ENCODE measurements at places on chromosomes 5 and 9.

- DNase-seq: no peak
Measured at GRCh38 chr5:176776916-176777315, 33.4 kb upstream of the UNC5A start.

DNA sequence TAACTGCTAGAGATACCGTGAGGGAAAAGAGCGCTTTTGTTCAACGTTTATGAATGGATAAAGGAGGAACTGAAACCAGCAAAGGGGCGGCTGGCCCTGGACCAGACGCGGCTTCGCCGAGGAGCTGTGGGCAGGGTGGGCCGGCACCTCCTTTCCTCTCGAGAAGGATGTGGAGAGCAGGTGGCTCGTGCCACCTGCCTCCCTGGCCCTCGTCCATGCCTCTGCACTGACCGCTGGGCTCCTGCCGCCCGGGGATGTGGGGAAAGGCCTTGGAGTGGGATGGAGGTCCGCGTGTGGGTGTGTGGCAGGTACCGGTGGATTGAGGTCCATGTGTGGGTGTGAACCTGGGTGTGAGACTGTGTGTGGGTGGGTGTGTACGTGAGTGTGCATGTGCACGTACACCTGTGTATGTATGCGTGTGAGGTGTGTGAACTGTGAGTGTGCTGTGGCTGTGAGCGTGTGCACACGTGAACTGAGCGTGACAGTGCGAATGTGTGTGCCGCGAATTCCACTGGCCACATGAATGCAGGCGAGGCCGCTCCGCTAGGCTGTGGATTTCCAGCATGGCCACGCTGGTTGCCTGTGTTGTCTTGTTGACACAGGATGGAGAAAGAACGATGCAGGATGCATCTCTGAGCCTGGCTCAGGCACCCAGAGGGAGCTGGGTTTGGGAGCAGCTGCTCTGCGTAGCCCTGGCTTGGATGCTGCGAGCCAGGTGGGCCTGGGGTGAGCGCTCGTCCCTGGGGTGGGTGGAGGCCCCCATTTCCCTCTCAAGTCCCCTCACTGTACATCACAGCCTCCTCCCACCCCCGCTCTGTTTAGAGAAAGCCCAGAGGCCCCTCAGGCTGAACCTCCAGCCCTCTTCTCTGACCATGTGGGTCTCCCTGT is 4.4 kb upstream of the CEP72 start:
- no peak for DNase-seq

DNA sequence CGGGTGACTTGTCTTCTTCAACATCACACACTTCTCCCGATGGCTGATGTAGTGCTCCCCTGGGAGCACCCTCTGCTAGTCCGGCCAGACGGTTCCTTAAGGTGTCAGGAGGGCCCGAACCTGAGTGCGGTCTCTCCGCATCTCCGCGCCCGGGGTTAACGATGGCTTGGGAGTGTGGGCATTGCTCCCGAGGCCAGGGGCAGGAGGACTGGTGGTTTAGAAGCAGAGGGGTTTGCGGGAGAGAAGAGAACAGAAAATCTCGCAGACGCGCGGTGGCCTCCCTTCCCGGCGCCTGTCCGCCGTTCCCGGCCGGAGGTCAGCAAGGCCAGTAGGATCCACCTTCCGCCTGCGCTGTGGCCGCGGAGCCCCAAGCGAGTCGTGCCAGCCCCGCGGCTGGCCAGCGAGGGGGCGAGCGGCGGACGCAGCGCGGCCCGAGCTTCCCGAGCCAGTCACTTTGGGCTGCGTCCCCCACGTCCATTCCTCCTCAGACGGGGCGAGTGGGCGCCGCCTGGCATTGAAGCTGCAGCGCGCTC is 700 bp downstream of the CDO1 start:
- DNase-seq: no peak

DNA sequence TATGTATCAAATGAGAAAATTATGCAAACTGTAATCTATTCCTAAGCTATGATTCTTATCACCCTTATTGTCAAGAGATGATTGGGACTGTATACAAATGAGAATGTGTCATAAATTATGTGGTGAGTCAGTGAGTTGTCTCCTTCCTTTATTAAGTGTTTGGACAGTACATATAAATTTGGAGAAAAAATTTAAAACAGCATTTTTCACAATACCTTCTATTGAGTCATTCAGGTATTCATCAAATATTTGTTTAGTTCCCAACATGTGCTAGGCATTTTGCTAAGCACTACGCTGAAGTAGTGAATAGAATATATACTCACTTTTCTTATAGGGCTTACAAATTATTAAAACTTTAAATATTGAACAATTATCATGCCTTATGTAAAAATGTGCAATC is 36.3 kb upstream of the PTPRD start:
- DNase-seq: no peak

DNA sequence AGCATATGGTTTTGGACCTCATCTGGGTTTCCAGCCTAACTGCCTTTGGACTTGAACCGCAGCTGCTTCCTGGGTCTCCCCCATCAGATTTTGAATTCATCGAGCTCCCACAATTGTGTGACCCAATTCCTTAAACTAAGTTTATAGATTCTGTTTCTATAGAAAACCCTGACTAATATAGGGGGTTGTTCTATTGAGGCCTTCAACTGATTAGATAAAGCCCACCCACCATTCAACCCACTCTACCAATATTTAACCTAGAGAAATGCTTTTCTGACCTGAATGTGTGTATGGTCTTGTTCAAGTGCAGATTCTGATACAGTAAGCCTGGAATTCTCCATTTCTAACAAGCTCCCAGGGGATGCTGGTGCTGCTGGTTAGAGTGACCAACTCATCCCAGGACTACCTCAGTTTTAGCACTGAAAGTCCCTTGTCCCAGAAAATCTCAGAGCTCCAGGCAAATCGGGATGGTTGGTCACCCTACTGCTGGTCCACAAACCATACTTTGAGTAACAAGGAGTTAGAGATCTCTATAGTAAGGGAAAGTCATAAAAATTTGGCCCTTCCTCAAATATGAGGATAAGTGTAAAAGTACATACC is 31.7 kb upstream of the GNE start:
- DNase-seq: no peak

- DNase-seq: no peak
Measured at GRCh38 chr5:161093100-161093499, 241.1 kb upstream of the ATP10B start.

DNA sequence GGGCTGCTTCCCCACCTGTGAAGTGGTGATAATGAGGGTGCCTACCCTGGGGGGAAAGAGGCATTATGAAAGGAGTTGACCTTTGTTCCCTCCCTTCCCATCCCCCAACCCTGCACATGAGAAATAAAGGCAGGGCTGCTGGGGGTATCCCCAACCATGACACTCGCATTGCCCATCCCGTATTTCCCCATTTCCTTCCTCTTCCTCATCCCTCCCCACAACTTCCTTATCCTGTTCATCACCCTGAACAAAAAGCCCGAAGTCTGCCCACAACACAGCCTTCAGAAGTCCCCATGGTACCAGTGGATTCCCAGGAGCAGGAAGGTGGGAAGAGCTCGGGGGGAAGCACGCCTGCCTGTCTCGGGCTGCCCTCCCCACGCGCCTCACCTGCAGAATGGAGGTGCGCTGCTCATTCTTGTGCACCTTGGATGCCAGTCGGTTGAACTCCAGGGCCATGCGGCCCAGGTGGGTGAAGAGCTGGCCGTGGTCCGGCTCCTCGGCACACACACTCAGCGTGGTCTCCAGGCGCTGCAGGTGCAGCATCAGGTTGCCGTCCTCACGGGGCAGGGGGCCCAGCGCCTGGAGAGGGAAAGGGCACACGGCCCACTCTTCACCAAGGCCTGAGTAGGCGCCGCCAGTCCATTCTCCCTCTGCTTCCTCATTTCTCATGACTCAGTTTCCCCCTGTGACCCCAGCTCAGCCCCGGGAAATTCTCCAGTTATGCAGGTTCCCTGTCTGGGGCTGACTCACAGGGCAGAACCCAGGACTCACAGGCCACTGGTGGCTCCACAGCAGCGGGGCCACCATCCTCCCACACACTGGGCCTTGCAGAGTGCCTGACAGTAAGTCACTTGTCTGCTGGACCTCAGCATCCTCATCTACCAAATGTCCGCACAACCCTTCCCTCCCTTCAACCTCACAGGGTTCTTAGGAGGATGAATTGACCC is 24.2 kb downstream of the TNIP1 start:
- DNase-seq: no peak

DNA sequence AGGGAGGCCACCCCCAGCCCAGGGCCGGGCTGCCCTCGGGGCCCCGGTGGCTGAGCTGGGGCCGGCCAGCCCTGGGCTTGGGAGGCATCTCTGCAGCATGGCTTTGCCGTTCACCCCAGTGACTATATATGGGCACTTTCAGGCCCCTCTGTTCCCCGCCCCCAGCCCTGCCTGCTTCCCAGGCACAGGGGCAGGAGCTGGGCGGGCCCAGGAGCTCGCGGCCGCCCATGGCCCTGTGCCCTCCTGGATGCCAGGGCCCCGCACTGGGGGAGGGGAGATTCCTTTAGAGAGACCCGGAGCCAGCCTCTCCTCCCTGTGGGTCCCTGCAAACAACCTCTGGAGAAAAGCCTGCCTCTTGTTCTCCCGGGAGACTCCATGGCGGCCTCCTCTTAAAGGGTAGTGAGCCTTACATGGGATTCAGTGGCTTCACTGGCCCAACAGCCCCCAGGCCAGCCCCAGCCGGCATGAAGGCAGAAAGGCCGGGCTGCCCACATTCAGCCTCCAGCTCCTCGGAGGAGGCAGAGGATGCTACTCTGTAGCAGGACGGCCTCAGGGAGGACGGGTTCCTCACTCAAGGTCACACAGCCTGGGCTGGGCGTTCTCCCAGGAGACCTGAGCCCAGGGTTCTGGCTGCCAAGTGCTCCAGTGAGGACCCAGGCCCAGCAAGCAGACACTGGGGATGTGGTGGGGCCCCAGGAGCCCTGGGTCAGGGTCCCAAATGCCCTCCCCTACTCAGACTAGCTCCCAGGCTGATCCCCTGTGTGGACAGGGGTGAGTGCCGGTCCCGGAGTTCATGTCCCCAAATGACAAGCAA is 4.1 kb downstream of the NACC2 start:
- DNase-seq: no peak
